Activated CD8-positive, alpha-beta T cell treated with anti-CD3 and anti-CD28 coated beads, Interleukin-2, amount 10 ng/mL, durations not matched to agents 7 days and 5 days (primary cell): ENCODE measurements at places on chromosomes 3 and 15. TPM values are rescaled to one million over a fixed set of nuclear protein-coding genes. Genes with fewer than 3 reads are reported as not detected.

GRCh38 chr3:174776636-174777035, 82.5 kb upstream of the NAALADL2 start:
- DNase-seq = no peak

- no peak for DNase-seq
Observed at GRCh38 chr15:61169275-61169903, 59.7 kb downstream of the RORA start.

DNA sequence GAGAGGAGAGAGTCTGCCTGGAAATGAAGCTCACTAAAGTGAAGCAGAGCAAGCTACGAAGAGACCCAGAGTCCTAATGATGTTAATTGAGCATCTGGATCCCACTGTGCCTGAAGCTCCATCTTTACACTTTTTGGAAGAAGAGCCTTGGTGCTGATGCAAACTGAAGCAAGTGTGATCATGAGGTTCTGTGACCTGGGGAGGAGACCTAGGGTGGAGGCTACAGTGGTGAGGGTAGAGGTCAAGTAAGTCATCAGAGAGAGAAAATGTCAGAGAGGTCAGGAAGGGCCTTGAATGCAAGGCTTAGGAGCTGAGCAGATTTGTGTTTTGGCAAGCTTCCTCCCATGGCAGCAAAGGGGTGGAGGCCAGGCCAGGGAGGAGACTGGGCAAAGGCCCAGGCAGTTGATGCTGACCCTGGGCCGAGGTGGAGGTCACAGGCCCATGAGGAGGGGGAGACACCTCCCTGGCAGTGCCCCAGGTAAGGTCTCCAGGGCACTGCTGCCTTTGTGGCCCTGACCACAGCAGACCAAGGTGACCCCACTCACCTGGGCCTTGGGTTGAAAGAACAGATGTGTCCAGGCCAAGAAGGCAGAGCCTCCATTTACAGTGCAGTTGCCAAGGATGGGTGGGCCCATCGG, 1.6 kb downstream of the GRIP2 start:
- no peak for DNase-seq

THOC7 gene
- total RNA-seq = 88.9 TPM

CD47 gene
- 136 TPM for total RNA-seq

DNA sequence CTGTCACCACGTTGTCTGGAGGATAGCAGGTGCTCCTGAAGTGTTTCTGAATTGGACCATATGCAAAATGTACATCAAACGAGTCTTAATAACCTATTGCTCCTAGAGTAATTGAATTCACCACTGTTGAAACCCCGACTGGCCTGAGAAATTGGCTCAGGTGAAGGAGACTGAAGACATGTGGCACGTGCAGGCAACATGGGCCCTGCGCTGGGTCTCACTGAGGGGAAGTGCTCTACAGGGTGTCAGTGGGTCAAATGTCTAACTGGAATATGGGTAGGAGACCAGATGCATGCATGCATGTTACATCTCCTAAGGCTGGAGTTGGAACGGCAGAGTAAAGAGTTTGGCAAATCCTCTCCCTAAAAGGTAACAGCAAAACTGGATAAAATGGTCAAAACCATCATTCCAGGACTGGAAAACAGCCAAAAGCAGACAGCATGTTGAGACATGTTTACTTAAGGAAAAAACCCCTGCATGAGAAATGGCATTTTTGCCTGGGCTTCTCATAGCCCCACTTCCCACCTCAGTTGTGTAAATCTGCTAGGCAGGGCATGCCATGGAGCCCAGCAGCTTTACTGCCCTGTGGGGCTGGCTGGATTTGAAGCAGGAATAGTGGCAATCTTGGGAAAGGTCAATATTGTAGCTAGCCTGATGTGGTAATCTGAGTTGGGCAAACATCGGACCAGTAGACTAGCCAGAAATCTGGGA, 131.3 kb downstream of the TJP1 start:
- DNase-seq = no peak
